Activated T-cell treated with anti-CD3 and anti-CD28 coated beads, Interleukin-2, amount 50 U/mL, for 4 hours (primary cell): ENCODE measurements at places on chromosomes 1 and 21.

GRCh38 chr1:225388372-225388771, 39.5 kb downstream of the LBR start:
- no peak for DNase-seq

DNA sequence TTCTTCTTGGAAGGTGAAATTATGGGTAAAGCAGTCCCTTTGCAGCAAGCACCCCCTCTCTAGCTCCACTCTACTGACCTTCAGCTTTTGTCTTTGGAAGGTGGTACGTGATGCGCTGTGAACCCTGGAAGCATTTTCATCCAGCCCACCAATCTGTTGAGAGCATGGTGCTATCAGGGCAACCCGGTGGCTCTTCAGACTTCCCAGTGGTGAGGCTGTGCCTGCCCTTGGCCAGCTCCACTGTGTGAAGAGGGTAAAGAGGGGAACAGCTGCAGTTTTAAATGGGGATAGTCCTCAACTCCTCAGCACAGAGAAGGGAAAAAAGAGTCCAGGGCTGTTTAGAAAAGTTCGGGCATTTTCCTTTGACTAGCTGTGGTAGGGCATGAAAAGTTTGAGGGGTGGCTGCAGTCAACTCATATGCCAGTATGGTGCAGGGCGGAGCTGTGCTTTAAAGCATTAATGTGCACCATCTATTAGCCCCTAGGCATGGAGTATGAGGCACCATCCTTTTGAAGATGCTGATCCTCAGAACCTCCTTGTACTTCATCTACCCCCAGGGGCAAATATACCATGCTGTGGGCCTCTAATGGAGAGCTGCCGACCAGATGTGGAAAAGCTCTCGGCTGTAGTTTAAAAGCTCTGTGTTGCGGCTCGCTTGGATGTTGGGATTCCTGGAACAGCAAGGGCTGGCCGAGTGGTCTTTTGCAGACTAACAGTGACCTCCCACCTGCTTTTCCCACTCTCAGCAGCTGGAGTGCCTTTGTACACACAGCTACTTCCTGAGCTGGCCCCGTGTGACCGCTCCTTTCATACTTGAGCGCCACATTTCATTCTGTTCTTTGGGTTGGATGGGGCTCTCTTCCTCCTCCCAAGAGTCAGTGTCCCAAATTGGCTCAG, 123.0 kb downstream of the PEX14 start:
- DNase-seq, result no peak

DNA sequence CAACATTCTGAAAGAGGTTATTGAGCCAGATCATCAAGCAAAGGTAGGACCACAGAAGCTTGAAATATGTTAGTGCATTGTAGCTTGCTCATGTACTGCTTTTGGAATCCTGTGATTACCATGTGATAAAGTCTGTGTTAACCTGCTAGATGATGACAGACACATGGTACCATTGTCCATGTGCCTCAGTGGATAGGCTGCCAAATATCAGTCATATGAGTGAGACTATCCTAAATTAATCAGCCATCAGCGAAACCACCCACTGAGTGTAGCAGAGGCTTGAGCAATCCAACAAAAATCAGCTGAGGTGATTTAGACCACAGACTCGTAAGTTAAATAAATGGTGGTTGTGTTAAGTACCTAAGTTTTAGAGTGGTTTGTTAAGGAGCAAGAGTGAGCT, 32.7 kb upstream of the CRB1 start:
- no peak for DNase-seq

- DNase-seq, result no peak
Measured at GRCh38 chr21:46003575-46004007, 22.0 kb downstream of the COL6A1 start.

DNA sequence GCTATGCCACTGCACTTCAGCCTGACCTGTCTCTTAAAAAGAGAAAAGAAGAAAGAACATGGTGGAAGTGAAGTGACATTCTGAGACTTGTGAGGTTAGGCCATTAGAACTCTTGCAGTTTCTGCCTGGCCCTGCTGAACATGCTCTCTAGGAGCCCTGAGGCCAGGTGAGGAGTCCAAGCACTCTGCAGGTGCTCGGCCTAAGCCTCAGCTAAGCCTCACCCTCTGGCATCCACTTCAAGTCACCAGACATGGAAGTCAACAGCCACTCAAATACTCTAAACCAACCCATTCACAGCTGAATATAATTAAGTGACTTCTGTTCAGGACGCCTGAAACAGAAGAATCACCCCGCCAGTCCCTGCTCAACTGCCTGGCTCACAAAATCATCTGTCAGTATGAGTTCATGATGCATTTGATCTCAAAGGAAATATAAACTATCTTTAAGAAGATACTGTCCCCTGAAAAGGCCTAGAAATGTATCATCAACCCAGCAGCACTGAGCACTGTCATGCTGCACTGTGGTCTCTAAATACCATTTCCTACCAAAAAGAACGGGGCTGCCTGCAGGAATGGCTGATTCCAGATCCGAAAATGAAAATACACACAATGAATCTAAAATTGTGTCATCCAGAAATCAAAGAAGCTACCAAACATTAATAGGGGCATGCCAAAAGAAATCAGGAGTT, 118.8 kb downstream of the PSMG1 start:
- no peak for DNase-seq

DNA sequence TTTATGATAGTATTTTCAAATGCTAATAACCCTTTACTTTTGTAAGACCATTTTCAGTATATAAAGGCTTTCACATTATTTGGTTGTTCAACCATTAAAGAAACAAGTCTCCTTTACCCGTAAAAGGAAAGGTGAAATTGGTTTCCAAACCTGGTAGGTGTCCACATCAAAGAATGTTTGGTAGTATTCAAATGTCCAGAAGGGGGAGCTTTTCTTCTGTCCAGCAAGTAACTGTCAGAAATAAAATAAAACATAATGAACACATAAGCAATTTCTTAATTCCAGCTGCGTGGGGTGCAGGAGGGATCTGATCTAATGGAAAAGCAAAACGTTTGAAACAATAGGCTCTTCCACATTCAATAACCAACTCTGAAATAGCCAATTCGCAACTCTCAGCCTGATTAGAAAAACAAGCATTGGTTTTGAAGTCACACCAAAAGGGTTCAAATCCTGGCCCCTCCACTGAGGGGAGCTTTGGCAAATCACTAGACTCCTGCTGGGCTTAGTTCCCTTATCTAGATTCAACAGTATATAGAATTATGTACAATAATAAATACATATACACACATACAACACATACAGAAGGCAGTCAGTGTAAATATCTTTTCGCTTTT, 11.0 kb downstream of the YIPF1 start:
- no peak for DNase-seq

GRCh38 chr1:120178799-120179756, 2.8 kb upstream of the SEC22B start:
- DNase-seq, result no peak

DNA sequence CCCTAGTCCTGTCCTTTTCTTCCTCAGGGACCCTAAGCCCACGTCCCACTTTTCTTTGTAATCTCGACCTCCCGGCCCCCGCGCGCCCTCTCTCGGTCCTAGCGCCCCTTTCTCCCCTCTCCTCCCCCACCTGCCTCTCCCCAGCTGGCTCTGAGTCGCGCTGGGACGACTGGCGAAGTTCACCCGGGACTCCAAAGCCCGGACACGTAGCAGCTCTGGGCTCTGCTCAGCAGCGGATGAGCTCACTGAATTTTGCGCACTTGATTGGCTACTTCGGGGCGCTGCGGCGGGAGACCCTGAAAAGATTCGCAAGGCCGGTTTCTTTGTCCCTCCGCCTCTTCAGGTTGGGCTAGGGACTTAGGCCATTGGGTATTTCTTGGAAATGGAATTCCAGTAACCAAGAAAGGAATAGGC, 16.3 kb upstream of the ACKR1 start:
- DNase-seq, result no peak
